ENCODE measurements at places on chromosomes 13 and 19.

- peak; percentile 58 for DNase-seq
These were observed 8.3 kb upstream of the CDC42EP5 start for GRCh38 chr19:54481326-54481930.

DNA sequence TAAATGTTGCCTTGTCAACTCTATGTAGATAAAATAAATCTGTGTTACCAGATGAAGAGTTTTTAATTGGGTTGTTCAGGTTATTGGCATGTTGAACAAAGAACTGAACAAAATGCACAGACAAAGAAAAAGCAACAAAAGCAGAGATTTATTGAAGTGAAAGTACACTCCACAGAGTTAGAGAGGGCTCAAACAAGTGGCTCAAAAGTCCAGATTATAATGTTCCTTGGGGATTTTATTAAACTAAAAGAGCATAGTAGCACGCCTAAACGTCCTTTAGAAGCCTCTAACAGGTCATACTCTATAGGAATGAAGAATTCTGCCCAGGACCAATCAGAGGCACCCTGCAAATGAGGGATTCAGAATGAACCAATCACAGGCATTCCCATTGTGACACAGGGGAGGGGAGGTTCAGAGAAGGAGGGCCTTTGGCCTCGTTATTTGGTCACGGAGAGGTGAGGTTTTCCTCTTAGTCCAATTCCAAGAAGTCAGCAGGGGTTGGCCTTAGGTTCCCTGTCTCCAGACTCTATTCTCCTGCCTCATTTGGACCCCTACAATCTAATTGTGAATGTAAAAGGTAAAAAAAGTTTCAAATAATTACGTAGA, 12.8 kb downstream of the PSMC4 start:
- no peak for DNase-seq

DNA sequence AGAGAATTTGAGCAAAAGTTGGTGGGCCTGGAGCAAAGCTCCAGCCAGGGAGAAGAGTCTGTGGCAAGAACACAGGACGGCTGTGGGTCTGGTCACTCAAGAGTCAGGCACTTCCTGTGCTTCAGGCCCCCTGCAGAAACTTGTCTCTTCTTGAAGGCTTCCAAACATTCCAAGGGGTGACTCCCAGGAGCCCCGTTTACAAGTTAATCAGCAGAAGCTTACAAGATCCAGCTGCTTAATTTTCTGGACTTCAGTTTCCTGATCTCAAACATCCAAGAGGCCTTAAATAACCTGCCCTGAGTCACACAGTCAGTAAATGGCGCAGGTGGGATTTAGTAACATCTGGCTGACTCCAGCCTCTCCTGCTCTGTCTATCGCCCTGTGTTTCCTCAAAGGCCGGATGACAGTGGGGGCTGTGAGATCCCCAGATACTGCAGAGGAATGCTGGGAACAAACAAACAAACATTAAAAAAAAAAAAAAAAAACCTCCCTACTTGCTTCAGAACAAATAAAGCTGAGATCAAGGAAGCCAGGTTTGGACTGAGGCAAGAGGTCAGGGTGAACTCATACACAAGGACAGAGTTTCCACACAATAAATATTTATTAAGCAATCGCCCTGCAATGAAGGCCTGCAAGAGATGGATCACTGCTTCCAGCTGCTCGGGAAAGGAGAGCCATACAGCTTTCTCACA, 175.4 kb upstream of the RFC3 start:
- DNase-seq: no peak

- DNase-seq: no peak
These were observed 4.6 kb upstream of the NAA16 start for GRCh38 chr13:41306271-41307145.

DNA sequence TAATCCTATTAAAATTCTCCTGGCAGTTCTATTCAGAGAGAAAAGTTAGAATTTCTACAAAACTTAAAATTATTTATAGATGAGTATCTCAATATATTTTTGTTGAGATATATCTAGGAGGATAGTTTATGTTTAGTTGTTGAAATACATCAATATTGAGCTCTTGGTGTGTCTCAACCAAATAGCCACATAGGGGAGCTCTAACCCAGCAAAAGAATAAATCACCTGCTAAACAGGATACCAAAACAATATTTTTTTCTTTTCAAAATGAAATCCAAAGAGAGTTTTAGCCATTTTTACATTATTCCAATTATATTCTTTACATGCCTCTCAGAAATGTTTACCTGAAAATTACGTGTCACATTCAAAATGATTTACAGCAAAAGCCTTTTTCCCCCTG, 954.7 kb downstream of the SLITRK6 start:
- peak; percentile 2 for DNase-seq

GRCh38 chr13:113552786-113553434, 31.6 kb upstream of the TFDP1 start:
- no peak for DNase-seq

GRCh38 chr19:7730286-7731217, 1.4 kb downstream of the CLEC4G start:
- DNase-seq: no peak

GRCh38 chr19:50330365-50331078, 1.3 kb upstream of the KCNC3 start:
- DNase-seq: peak; percentile 94

- no peak for DNase-seq
These were observed 11.1 kb downstream of the ATP4B start for GRCh38 chr13:113646921-113647340.

- no peak for DNase-seq
These were observed 1993.2 kb downstream of the PCDH9 start for GRCh38 chr13:65236841-65237418.

DNA sequence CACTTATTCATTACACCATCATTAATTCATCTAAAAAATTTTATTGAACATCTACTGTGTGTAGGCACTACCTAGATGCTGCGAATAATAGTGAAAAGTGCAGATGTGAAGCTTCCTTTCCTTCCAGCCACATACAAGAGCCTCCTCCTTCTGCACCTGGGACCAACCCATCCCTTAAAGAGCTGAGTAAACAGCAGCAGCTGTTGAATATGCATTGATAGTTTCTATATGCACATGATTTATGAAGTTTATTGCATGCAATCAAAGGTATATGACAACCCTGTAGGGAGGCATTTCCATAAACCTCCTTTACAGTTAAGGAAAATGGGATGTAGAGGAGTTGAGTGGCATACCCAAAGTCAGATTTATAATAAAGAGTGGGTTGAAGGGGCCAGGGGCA, 110.3 kb upstream of the IPO5 start:
- DNase-seq: no peak

GRCh38 chr19:49488863-49489537, 1.6 kb downstream of the RPL13A start:
- no peak for DNase-seq

GRCh38 chr13:50644081-50644871, 199.2 kb downstream of the DLEU7 start:
- DNase-seq: no peak

- no peak for DNase-seq
These were observed 66.8 kb downstream of the FNDC3A start for GRCh38 chr13:49042476-49042875.

DNA sequence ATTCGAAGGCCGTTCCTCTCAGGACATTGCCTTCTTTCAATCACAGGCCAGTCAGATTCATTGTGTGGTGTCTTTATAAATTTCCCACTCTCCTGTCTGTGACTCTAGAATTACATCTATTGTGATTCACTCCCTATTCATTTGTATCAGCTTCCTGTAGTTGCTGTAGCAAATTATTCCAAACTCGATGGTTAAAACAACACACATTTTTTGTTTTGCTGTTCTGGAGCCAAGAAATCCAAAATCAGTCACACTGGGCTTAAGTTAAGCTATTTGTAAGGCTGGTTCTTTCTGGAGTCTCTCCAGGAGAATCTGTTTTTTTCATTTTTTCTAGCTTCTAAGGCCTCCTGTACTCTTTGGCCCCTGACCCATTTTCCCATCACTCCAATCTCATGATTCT, 1487.0 kb upstream of the SLC10A2 start:
- no peak for DNase-seq

DNA sequence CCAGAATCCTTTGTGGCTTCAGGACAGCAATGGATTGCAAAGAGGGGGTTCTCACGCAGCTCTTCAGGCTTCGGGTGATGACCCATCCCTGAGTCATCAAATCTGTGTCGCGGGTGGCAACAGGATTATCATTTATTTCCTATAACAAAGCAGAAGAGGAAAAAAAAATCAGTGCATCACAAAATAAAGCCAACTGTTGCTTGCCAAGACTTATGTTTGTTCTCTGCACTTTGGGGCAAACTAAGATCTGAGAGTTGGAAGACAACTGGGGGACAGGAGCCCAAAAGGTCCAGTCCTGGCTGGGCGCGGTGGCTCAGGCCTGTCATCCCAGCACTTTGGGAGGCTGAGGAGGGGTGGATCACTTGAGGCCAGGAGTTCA, 6.4 kb downstream of the GNA15 start:
- peak; percentile 59 for DNase-seq

GRCh38 chr13:106172176-106172905, 363.1 kb downstream of the EFNB2 start:
- no peak for DNase-seq

DNA sequence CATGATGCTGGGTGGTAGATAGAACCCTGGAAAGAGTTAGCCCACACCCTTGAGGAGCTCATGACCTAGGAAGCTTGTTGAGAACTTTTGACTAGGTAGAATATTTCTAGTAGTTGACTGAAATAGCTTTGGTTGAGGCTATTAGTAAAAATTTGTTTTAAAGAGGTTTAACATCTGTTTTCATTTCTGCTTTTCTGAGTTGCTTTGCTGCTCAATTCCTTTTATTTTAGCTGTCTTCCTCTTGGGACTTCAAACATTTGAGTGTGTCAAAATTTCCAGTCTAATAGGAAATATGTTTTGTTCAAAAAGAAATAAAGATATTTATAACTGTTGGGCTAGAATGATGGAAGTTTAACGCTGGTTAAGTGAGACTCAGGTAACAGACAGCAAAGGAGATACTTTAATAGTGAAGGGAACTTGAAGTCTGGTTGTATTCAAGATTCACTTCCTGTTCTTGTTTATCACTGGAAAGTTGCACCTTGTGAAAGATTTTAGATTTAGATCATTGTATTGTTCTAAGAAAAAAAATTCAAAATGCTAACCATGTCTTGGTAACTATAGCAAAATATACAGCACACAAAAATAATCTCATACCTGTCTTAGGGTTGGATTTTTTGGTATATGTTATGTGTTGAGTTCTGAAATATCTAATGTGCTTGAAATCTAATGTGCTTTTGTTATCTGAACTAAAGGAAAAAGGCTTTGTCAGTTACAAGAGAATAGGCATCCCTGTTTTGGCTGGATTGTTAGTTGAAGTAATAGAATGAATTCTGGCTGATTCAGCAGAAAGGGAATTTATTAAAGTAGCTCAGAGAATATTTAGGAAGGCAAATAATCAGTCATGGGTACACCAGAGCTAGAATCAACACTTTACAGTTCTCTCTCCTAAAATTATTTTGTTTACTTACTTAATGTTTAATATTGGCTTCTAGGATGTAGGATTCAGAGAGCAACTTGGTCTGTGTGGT, 24.4 kb upstream of the GPR18 start:
- no peak for DNase-seq

- DNase-seq: no peak
These were observed 19.3 kb downstream of the AP1M1 start for GRCh38 chr19:16216744-16217670.

Data from urothelium cell line (cell line).